ENCODE measurements at places on chromosomes 3 and 15.

- DNase-seq, result no peak
These were observed 514 bp upstream of the PPP4R2 start for GRCh38 chr3:72996121-72996472.

DNA sequence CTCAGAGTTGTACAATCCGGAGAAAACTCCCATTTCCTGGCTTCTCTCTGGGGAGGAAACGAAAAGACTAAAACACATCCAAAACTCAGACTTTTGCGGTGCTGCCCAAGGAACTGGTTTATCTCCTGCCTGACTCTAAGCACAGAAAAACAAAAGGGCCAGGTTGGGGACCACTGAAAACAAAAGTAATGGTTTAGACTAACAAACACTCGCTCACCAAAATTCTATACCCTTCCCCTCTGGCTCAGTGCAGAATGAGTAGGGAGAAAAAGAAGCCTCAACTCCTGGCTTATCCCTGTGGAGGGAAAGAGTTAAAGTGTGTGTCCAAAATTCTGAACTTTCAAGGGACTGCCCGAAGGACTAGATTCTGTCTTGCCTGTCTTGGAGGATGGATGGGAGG lies 173.6 kb downstream of the FGF12 start:
- no peak for DNase-seq

DNA sequence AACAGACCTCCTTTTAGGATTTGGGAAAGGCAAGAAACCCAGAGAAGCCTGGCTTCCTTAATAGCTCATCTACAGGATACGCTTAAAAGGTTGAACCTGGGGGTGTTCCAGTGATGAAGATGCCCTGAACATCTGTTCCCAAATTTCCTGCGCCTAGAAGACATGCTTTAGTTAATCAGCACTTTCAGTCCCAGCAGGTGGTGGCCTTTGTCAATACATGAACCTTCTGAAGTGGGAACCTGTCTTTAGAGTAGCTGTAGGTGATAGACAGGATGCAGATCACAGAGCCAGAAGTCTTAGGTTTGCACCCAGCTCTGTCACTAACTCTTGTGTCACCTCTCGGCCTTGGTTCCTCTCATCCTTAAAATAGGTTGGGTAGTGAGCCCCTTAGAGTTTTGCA lies 149.7 kb upstream of the SYNPR start:
- DNase-seq, result no peak

DNA sequence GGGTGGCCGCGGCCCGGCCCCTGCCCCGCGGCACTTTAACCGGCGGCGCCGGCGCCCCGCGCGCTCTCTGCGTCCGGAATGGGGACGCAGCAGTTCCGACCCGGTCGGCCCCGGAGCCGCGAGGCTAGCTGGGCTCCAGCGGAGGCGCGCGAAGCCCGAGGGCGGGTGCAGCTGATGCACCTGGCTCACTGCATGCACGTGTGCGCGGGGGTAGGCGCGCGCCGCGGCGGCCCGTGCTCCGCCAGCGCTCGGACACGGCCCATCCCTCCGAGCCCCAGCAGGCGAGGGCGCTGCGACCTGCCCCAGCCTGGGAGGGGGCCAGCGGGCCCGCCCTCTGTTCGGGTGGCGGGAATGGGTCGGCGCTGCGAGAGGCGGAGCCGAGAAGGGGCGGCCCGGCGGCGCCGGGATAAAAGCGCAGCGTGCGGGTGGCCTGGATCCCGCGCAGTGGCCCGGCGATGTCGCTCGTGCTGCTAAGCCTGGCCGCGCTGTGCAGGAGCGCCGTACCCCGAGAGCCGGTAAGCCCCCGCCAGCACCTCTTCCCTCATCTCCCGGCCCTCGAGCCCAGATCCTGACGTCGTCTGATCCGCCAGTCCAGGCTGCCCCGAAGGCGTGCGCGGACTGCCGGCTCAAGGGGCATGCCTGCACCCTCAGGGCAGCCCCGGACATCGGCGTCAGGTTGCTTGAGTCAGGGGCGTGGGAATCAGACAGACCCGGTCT lies at the start of the genes CHDH and IL17RB:
Gene CHDH, minus strand, starts transcription at position 286 of the 717 bp plus-strand sequence. CDS start 22,411 bp downstream, outside the sequence.
Gene IL17RB, plus strand, starts transcription at position 435 of the 717 bp plus-strand sequence. Its CDS starts 21 bp downstream, at position 456.
- DNase-seq, result no peak

- no peak for DNase-seq
These were observed 681 bp downstream of the PIK3CB start for GRCh38 chr3:138833899-138834595.

Data from DMS153 (cell line).